T-helper 17 cell (primary cell): ENCODE measurements at places on chromosomes 2 and 18.

GRCh38 chr18:79921984-79922965 is 29.2 kb downstream of the SLC66A2 start:
- DNase-seq, result no peak

- DNase-seq, result no peak
These were observed 500.9 kb downstream of the FBXO15 start for GRCh38 chr18:73646772-73647171.

- no peak for DNase-seq
These were observed 482.5 kb downstream of the NUP35 start for GRCh38 chr2:183606718-183607085.

DNA sequence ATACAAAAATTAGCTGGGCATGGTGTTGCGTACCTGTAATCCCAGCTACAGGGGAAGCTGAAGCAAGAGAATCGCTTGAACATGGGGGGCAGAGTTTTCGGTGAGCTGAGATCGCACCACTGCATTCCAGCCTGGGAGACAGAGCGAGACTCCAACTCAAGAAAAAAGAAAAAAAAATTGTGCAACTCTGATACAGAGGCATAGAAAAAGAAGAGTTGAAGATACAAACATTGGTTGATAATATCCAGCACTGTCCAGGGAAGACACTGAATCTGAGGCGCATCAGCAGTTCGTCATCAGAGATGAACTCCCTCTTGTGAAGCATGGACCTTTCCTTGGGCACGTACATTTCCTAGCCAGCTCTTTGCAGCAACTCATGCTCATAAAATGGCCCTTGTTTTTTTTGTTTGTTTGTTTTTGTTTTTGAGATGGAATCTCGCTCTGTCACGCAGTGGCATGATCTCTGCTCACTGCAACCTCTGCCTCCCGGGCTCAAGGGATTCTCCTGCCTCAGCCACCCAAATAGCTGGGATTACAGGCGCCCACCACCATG is 16.7 kb upstream of the GALM start:
- no peak for DNase-seq

- no peak for DNase-seq
These were observed 55.4 kb upstream of the CCBE1 start for GRCh38 chr18:59752666-59753065.

DNA sequence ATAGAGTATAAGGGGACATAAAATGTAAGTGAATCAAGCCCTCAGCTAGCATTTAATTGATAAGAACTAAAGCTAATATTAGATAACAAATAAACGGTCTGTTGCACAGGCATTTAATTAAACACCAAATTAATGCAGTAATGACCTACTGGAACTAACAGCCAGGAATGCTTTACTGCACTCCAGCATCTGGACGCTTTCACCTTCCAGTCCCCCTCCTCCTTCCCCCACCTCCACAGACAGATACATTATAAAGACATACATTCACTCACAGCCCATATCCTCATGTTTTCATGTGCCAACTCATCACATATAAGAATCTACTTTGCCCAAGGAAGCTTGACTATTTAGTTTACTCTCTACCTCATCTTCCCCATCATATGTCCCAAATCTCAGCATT is 337.4 kb upstream of the PIK3C3 start:
- no peak for DNase-seq

DNA sequence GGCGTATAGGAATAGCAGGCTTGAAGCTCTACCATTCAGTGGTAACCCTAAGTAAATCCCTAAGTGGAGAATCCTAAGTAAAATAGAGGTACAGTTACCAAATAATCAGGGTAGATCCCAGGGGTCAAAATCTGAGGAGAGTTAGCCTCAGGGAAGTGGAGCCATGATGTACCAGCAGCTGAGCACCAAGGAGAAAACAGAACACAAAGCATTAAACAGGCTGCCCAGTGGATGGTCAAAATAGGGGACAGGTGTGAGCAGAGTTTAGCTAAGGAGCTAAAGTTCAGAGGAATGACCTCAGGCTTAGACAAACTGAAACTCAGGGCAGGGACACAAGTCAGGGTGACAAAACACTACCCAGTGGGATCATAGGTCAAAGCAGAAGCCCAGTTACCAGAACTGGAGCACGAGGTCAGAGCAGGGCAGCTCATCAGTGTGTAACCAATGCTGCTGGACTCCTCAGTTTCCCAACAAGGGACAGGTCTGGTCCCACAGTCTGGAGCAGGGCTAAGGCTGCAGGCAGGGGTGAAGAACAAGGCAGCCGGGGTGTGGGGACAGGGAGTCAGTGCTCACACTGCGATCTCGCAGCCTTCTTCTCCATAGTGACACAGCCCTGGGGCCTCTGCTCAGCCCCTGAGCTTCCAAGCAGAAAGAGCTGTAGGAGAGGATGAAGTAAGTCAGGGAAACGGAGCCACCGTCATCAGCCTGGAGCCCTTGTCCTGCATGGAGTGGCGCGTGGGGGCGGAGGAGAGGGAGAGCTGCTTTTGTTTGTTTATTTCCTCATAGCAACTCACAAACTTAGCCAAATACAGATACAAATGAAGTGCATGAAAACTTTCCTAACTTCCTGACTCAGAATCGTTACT is 264.0 kb downstream of the MREG start:
- no peak for DNase-seq

- DNase-seq, result no peak
These were observed 3.4 kb upstream of the BCL11A start for GRCh38 chr2:60556576-60557485.

DNA sequence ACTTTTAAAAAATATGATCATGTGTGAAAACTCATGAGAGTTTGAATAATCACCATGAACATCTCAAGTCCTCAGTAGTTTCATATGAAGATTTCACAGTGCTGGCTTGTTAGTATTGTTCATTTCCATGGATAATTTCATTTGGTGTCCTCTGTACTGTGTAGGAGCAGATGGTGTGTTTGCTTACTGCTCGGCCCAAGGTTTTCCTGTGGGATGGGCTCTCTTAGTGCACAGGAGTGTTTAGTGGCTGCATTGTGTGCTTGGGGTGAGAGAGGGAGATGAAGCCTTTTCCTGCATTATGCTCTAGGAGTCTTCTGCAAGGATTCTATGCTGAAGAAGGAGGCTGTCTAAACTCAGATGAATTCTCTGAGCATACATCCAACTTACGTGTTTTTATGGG is 270.6 kb downstream of the SOCS6 start:
- no peak for DNase-seq

GRCh38 chr18:3265564-3266033 is 3.7 kb downstream of the MYL12B start:
- no peak for DNase-seq

DNA sequence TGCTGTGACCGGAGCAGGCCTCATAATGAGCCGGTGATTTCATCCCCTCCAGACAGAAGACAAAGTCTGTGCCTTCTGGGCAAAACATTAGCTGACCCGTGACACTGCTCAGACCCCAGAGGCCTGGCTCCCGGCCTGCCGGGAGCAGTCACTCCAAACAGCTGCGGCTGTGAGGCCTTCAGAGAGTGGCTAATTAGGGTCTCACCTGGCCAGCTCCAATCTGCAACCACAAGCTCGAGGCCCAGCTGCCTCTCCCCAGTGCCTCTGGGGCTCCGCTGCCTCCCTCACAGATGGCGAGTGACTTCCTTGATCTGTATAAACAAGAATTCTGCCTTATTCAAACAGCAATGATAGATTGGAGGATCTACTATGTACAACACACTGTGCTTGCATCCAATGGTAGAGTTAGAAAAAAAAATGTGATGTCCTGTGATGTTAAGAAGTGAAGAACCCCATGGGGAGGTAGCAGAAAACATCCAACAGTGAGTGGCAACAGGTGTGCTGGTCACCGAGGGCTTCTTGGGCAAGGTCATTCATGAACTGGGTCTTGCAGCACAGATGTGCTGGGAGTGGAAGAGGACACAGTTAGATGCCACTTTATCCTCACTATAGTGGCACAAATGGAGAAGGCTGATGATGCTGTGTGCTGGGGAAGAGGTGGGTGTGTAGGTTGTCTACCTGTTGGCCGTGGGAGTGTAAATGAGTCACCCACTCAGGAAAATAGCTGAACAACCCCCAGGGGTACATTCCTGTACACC is 98.2 kb upstream of the ASAP2 start:
- DNase-seq, result no peak

GRCh38 chr2:231256494-231256893 is 58.1 kb downstream of the ARMC9 start:
- DNase-seq, result no peak

DNA sequence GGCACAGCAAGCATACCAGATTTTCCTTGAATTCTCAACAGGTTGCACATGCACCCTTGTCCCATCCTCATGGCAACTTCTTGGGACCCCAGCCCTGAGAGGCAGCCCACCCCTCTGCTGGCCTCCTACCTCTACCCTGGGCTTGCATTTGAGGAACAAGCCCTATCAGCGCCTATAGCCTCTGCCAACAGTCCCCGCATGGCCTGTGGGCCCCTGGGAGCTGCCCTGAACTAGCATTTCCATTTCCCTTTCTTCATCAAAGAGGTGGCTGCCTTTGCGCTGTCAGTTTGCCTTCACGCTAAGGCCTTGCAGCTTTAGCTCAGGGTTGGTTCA is 5.4 kb upstream of the ZAP70 start:
- no peak for DNase-seq

DNA sequence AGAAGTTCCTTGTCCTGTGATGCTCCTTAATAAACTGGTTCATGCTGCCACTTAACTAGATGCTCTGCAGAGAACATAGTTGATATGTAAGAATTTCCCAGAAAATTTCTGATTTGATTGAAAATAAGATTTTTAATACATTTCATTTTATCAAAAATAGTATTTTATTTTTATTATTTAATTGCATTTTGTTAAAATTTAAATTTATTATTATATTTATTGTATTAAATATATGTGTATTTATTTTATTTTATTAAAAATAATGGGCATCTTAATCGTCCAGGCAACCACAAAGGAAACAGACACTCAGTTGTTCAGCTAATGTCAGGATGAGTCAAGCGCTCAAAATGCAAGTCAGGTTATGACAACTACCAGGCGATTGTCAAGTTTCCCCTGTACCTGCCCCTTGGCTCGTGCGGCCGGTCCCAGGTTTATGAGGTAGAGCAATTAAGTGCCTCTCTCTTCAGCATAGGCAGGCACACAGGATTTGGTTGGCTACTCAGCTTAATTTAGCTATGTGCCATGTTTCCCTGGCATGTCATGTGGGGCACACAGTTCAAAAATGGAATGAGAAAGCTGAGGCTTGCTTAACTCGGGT is 361.2 kb downstream of the RND3 start:
- DNase-seq, result no peak

DNA sequence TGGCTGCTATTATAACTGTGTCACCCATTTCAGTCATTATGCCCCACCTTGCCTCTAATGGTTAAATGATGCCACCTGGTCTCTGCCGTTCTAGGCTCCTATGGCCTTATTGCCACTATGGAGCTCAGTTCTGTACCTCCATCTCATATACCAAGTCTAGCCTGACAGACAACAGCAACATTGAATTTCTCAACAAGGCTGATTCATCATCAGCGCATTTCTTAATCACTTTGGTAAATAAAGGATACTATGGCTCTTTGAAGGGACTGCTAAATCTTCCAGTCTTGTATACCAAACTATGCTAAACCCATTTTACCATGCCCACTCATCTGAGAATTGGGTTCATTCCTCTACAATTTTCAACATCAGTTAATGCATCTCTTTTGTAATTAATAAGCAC is 784.5 kb upstream of the CELF4 start:
- DNase-seq, result no peak

DNA sequence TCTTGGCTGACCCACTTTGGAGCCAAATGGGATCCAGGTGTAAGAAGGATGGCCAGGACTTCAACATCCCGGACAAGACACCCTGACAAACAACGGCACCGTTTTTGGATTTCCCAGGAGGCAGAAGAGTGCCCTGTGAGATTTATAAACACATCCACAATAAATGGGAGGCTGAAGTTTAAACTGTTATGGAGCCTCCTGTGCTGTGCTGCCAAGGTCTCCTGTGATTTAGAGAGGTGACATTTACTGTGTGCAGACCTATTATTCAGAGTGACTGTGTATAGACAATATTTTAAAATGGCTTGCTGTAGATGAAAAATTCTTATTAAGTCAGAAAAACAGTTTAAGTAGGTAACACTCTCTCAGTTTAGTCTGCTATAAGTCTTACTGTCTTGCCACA is 401.5 kb upstream of the ETAA1 start:
- DNase-seq, result no peak

GRCh38 chr18:22952525-22952924 is 19.4 kb downstream of the RBBP8 start:
- DNase-seq, result no peak

DNA sequence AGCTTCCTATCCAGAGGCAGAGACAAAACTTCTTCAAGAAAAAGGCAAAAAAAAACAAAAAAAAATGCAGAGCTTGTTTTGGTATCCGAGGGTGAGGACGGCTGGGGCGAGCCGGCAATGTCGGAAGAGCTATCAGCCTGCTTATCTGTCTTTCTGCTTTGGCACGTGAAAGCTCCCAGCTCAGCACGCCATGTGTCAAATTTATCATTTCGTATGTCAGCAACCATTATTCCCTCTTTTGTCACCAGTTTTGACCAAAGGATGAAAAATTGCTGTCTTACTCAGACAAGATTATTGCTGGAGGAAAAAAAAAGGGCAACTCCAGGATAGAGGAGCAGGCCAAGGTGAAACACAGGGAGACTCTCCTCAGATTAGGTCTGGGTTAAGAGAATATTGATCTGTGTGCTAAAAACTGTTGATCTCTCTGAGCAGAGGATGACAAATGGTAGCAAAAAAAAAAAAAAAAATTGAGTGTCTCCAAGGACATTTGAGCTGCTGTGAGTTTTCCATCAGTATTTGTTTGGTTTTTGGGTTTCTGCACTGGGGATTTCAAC is 532.0 kb upstream of the POU3F3 start:
- DNase-seq, result no peak

DNA sequence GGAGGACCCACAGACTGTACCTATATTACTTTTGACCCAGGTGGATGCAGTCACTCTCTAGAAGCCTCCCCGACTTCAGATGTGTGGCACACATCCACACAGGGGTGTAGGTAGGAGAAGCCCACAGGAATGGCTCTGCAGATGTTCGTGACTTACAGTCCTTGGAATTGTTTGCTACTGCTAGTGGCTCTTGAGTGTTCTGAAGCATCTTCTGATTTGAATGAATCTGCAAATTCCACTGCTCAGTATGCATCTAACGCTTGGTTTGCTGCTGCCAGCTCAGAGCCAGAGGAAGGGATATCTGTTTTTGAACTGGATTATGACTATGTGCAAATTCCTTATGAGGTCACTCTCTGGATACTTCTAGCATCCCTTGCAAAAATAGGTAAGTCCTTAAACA is 605 bp downstream of the SLC9A4 start:
- DNase-seq, result no peak

- DNase-seq, result no peak
These were observed 54.2 kb downstream of the LTBP1 start for GRCh38 chr2:33000986-33001385.

GRCh38 chr2:129009555-129010146 is 691.0 kb upstream of the HS6ST1 start:
- no peak for DNase-seq

- DNase-seq, result no peak
These were observed 53.5 kb upstream of the DAPL1 start for GRCh38 chr2:158741625-158742024.

DNA sequence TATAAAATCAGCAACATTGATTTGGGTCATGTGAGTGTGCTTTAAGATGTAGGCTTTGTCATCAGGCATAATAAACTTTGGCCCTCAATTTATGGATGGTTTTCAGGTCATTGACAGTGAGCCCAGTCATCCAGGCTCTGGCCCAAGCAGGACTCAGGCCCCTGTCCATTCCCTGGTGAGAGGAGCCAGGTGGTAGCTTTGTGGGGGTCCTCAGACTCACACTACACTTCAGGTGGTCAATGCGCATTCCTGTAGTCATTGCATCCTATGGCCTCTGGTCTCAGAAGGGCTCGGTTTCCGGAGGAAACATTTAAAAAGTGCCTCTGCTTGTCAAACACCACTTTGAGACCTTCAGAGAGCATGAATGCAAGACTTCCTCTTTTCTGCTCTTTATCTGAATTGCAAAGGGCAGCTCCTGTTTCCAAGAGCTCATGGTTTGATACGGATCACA is 20.2 kb downstream of the LGALSL start:
- DNase-seq, result no peak
